CD4-positive, alpha-beta T cell (primary cell): ENCODE measurements at places on chromosomes 6 and 20. TPM values are rescaled to one million over a fixed set of nuclear protein-coding genes. Genes with fewer than 3 reads are reported as not detected.

Gene PTPRT
- not detected for total RNA-seq

Gene RRAGD
- 10.2 TPM for total RNA-seq

Gene CCHCR1
- total RNA-seq, result 18.2 TPM

Gene MPIG6B
- total RNA-seq, result 0.11 TPM

Gene PAX1
- not detected for total RNA-seq

Gene SOX18
- total RNA-seq, result not detected

Gene NR2E1
- not detected for total RNA-seq

Gene ENPP4
- 4.3 TPM for total RNA-seq

Gene TCF21
- not detected for total RNA-seq

Gene CDS2
- total RNA-seq, result 62.4 TPM

Gene TFAP2B
- not detected for total RNA-seq

Gene MYB
- total RNA-seq, result 2.6 TPM

Gene GABRR1
- total RNA-seq, result not detected

Gene CRISP2
- not detected for total RNA-seq

Gene ZNF311
- total RNA-seq, result 0.31 TPM

Gene BEND6
- not detected for total RNA-seq

Gene UBD
- not detected for total RNA-seq

Gene DZANK1
- 1.8 TPM for total RNA-seq

Gene RIPPLY2
- not detected for total RNA-seq

Gene PDE7B
- total RNA-seq, result 0.34 TPM

Gene TTK
- total RNA-seq, result 0.60 TPM

Gene ADGB
- total RNA-seq, result not detected

Gene TGM3
- total RNA-seq, result not detected

Gene EYS
- total RNA-seq, result not detected

Gene FAM110A
- 4.5 TPM for total RNA-seq

Gene NANP
- total RNA-seq, result 1.1 TPM

Gene ATP6V1G2
- total RNA-seq, result 2.6 TPM

Gene CYP24A1
- 1.0 TPM for total RNA-seq

Gene TP53TG5
- not detected for total RNA-seq

Gene EYA2
- not detected for total RNA-seq

Gene PHF10
- total RNA-seq, result 97.8 TPM

Gene LAMA4
- not detected for total RNA-seq

Gene IDH3B
- 171 TPM for total RNA-seq

Gene PI3
- total RNA-seq, result not detected

Gene HLA-DQA1
- total RNA-seq, result 6.9 TPM

Gene FAXC
- total RNA-seq, result not detected

Gene UBE2C
- total RNA-seq, result 0.64 TPM

Gene RAB44
- total RNA-seq, result 0.22 TPM

Gene GSTA2
- not detected for total RNA-seq

Gene RHAG
- not detected for total RNA-seq

Gene FUT9
- not detected for total RNA-seq

Gene PTPRK
- total RNA-seq, result 8.4 TPM

Gene ARHGAP40
- total RNA-seq, result not detected

Gene RPL10A
- total RNA-seq, result 2,453 TPM

Gene CTAGE9
- total RNA-seq, result not detected

Gene GRM1
- total RNA-seq, result not detected

Gene RBCK1
- 53.3 TPM for total RNA-seq

Gene EMILIN3
- total RNA-seq, result 0.22 TPM

Gene SEL1L2
- total RNA-seq, result not detected

Gene RIPOR3
- total RNA-seq, result not detected

Gene ID4
- not detected for total RNA-seq

Gene ZNF391
- 1.6 TPM for total RNA-seq

Gene TUBB
- 78.4 TPM for total RNA-seq

Gene CST1
- total RNA-seq, result not detected

Gene SLC32A1
- not detected for total RNA-seq

Gene HCRTR2
- total RNA-seq, result not detected

Gene PEDS1
- total RNA-seq, result 21.9 TPM
